ENCODE measurements at places on chromosomes 5 and 9. TPM values are rescaled to one million over a fixed set of nuclear protein-coding genes. Genes with fewer than 3 reads are reported as not detected.

ALDH1A1 gene
- 5,109 TPM for total RNA-seq

EDIL3 gene
- 0.31 TPM for total RNA-seq

SLC6A18 gene
- total RNA-seq = not detected

PCDHGC5 gene
- not detected for total RNA-seq

ORM2 gene
- total RNA-seq = not detected

PCSK1 gene
- total RNA-seq = 0.16 TPM

FCN2 gene
- not detected for total RNA-seq

AGXT2 gene
- total RNA-seq = not detected

DNLZ gene
- total RNA-seq = 37.3 TPM

ARL15 gene
- 5.0 TPM for total RNA-seq

PCDHB6 gene
- 0.78 TPM for total RNA-seq

HCN1 gene
- not detected for total RNA-seq

DHX29 gene
- total RNA-seq = 22.7 TPM

SLC34A3 gene
- not detected for total RNA-seq

DOK3 gene
- total RNA-seq = 4.2 TPM

SERF1A gene
- total RNA-seq = 2.0 TPM

BTNL8 gene
- not detected for total RNA-seq

PROP1 gene
- not detected for total RNA-seq

LCN9 gene
- total RNA-seq = not detected

RBM22 gene
- total RNA-seq = 43.9 TPM

SAP30L gene
- total RNA-seq = 38.7 TPM

PRKAA1 gene
- 36.7 TPM for total RNA-seq

ADRA1B gene
- 19.1 TPM for total RNA-seq

SH3TC2 gene
- total RNA-seq = 0.23 TPM

GABRA1 gene
- total RNA-seq = not detected

CDH12 gene
- not detected for total RNA-seq

MVB12B gene
- total RNA-seq = 7.3 TPM

NMUR2 gene
- not detected for total RNA-seq

DNAH5 gene
- total RNA-seq = 2.3 TPM

TRPM6 gene
- 1.4 TPM for total RNA-seq

PCDHB13 gene
- total RNA-seq = 0.20 TPM

FABP6 gene
- total RNA-seq = 1.1 TPM

IL4 gene
- not detected for total RNA-seq

CEL gene
- 0.88 TPM for total RNA-seq

SLC36A2 gene
- total RNA-seq = not detected

NEURL1B gene
- total RNA-seq = 2.9 TPM

UBE2D2 gene
- total RNA-seq = 161 TPM

CDC25C gene
- 13.5 TPM for total RNA-seq

GADD45G gene
- not detected for total RNA-seq

ARAP3 gene
- 4.7 TPM for total RNA-seq

SPATA31A3 gene
- total RNA-seq = not detected

CDC20B gene
- total RNA-seq = 0.08 TPM

ECM2 gene
- not detected for total RNA-seq

CDK7 gene
- 79.7 TPM for total RNA-seq

C5orf46 gene
- 0.29 TPM for total RNA-seq

PRR16 gene
- not detected for total RNA-seq
